ENCODE measurements at places on chromosomes 7 and 10.
A peak's percentile ranks its signal among the peaks of the same experiment; 100 is the strongest.

- DNase-seq, result no peak
Measured at GRCh38 chr10:104449391-104449790, 95.8 kb downstream of the CFAP58 start.

- DNase-seq, result no peak
Measured at GRCh38 chr7:12074889-12075288, 136.2 kb upstream of the TMEM106B start.

- DNase-seq, result no peak
Measured at GRCh38 chr10:111034598-111035310, 42.1 kb upstream of the ADRA2A start.

- DNase-seq, result no peak
Measured at GRCh38 chr10:11331726-11332125, 279.7 kb downstream of the USP6NL start.

DNA sequence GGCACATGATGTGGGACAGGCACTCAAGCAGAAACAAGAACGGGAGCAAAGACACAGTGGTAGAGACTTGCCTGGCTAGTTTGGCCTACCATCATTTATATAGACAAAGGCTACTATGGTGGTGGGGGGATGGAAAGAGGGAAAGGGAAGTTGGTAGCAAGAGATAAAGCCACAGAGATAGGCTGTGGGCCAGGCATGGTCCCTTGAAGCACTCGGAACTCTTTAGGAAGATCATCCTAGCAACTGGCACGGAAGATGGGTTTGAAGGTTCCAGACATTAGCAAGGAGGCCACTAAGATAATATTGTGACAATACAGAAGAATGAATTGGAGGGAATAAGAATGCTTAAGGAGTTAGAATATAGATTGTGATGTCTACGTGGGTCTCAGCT, 319.6 kb downstream of the ELMO1 start:
- DNase-seq, result peak; percentile 44

- DNase-seq, result no peak
Measured at GRCh38 chr10:27759483-27760272, 14.1 kb upstream of the MKX start.

- DNase-seq, result no peak
Measured at GRCh38 chr7:74153736-74154135, 20.4 kb upstream of the EIF4H start.

- DNase-seq, result no peak
Measured at GRCh38 chr10:1280466-1281404, 224.6 kb downstream of the WDR37 start.

DNA sequence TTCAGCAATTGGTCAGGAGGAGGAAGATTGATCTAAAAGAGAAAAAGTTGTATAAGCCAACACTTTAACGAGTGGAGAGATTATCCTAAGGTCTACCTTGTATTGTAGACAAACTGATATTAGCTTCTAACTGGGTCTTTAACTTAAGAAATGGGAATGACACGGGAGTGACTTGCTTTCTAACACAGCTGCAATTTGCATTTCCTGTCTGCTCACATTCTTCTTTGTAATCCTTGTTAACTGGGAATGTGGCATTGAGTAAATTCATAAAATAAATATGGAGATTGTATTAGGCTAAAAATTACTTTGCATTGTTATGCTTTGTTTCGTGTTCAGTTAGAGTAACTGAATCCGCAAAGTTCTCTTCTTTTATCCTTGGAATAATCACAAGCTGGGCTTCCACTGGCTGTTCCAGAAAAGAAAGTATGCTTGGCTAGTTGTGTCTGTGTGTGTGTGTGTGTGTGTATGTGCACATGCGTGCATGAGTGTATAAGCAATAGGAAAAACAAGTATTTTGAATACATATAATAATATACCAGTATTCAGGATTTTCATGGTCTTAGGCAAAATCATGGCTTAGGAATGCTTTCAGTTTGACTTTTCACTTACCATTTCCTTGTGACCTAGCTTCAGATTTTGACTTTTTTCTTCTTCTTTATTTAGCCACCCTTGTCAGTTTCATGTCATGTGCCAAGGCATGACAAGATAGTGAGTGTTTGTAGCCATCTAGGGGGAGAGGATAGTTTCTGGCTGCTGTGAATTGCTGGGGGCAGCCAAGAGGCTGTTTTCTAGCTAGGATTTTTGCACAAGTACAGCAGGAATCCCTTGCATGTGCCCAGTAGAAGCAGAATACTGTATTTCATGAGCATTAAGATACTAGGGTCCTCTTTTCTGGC, 54.5 kb upstream of the FZD8 start:
- no peak for DNase-seq

- peak; percentile 76 for DNase-seq
Measured at GRCh38 chr7:151083071-151083823, at the start of gene TMUB1. Gene TMUB1, minus strand, starts transcription at chr7:151083493. Its CDS starts 930 bp downstream, at chr7:151082563.

GRCh38 chr10:80414142-80414895, 6.0 kb downstream of the PRXL2A start:
- no peak for DNase-seq

GRCh38 chr7:129789652-129790051, 163.1 kb downstream of the UBE2H start:
- DNase-seq, result no peak

DNA sequence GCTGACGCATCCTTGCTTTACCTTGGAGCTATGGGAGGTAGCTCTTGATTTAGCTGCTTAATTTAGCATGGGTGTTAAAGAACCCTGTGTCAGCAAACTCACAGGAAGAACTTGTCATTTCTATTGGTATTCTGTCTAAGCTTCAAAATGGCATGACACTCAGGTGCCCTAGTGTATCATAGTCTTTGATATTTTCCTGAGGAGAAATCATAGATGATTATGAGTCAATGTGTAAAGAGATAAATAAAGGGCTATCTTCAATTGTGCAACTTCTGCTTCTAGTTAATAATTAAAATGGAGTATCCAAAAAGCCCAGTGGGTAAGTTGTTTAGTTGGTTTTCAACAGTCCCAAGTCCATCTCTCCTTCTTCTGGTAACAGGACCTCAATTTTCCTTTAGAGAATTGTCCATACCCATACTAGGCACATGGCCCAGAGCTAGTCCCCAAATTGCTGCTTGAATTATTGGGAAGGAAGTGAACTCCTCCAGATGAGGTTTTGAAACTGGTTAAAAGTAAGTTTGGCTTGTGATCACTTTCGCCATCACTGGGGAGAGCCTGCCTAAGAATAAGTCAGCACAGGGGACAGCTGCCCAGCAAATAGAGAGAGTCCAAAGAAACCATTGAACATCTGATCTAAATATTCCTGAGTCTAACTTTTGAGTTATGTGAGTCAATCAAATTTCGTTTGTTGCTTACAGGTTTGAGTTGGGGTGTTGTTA, 169.0 kb upstream of the PHYHIPL start:
- no peak for DNase-seq

DNA sequence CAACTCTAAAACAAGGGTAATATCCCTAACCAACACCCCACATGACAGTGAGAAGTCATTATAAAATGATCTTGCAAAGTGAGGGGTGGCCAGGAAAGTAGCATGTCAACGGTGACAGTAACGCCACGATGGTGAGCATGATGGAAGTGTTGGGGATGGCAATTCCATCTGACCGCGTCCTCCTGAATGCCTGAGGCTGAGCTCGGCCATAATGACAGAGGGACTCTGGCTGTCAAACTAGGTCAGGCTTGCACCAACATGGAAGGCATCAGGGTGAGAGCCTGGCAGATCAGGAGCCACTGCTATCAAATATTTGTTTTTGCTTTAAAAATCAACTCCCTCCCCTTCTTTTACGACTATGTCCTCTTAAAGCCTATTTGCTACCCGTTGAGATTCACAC, 55.7 kb upstream of the EFCAB10 start:
- no peak for DNase-seq

DNA sequence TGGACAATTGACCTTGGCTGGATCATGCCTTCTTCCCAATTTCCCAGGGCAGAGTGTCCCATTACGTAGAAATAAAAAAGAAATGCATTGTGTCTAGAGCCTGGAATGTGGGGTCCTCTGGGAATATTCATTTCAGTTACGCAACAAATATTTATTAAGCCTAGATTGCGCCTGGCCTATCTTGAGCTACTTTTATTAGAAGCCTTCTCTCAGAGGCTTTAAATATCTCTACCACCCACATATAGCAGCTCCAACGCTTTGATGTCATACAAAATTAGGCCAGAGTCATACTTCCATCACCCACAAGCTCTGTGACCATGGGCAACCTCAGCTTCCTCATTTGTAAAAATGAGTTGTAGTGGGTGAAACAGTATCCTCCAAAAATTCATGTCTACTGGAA, 24.9 kb upstream of the CARD11 start:
- DNase-seq, result peak; percentile 51

GRCh38 chr10:110786172-110786571, 85.6 kb upstream of the PDCD4 start:
- DNase-seq, result peak; percentile 48

GRCh38 chr10:128879441-128880140, 587.5 kb upstream of the MGMT start:
- DNase-seq, result no peak

DNA sequence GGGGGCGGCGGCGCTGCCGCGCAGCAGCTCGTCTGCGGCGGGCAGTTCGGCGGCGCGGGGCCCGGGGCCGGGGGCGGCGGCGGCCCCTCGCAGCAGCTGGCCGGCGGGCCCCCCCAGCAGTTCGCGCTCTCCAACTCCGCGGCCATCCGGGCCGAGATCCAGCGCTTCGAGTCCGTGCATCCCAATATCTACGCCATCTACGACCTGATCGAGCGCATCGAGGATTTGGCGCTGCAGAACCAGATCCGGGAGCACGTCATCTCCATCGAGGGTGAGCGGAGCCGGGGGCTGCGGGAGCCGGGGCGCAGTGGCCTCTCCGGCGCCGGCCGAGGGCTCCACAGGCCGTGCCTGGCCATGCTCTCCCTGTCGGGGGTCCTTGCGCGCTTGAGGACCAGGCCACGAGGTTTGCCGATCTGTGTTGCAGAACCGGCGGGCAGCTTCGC, 548 bp downstream of the AGAP3 start:
- DNase-seq, result no peak

GRCh38 chr7:11195502-11195901, 221.8 kb downstream of the PHF14 start:
- no peak for DNase-seq

DNA sequence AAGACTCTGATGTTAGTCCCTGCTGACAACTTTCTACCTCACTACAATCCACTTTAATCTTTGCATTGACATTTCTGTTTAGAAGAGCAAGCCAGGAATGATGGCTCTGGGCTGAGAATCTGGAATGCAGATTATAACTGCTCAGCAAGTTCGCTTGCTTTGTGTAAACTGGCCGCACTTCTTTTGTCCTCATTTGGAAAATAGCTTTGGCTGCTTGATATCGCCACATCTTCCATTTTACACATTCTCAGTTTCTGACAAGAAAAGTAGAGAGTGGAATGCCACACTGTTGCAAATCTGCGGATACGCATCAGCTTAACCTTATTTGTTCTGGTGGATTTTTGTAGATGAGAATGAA, 429.8 kb downstream of the KCNMA1 start:
- DNase-seq, result no peak

GRCh38 chr10:117796130-117796745, 250.5 kb downstream of the RAB11FIP2 start:
- no peak for DNase-seq

- no peak for DNase-seq
Measured at GRCh38 chr7:34696415-34696814, 38.4 kb downstream of the NPSR1 start.

GRCh38 chr7:17774248-17774647, 166.0 kb downstream of the SNX13 start:
- DNase-seq, result no peak

DNA sequence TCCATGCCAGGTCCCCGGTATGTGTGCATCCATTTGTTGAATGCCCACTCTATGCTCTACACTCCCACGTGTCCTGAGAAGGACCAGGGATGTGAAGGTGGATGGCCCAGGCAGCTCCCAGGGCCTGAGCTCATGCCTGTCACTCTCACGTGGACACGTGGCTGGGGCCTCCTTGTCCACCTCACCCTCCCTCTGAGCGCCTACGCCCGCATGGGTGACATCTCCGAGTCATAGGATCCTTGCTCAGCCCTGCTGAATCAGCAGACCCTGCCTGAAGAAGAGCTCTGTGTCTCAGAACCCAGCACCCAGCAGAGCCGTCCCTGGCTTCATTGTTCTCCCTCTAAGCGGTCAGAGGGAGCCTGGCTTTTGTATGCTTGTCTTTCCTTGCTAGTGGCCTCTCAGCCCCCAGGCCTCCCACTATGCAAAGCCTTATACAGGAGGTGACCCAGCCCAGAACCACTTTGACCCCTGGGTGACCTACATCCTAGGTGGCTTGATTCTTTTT, 107.9 kb upstream of the PPIF start:
- DNase-seq, result no peak

DNA sequence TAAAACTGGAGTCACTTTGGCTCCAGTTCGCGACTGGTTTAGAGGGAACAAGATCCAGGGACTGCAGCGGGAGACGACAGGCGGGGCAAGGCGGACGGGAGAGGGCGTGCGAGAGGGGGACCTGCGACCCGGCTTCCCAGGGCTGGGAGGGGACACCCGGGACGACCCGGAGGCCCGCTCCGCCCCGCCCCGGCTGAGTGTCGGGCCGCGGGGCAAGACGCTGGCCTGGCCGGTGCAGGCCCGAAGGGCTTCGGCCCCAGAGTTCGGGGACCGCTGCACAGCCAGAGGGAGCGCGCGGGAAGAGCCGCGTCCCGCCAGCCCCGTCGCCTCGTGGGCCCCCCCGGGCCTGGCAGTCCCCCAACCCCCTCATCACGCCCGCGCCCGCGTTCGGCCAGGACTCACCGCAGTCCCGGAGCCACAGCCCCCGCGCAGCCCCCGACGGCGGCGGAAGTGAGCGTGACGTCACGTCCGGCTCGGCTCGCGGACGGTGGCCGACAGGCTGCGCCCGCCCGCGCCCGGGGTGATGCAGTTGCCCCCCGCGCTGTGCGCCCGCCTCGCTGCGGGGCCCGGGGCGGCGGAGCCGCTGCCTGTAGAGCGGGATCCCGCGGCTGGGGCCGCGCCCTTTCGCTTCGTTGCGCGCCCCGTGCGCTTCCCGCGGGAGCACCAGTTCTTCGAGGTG, at the start of the genes TUBGCP2 and ZNF511:
Gene TUBGCP2 (minus strand): TSS at position 452 of the 679 bp plus-strand sequence. CDS start 5,931 bp downstream, outside the sequence.
Gene ZNF511 (plus strand): TSS at position 494 of the 679 bp plus-strand sequence. CDS start 30 bp downstream, at position 524.
- DNase-seq, result peak; percentile 89

DNA sequence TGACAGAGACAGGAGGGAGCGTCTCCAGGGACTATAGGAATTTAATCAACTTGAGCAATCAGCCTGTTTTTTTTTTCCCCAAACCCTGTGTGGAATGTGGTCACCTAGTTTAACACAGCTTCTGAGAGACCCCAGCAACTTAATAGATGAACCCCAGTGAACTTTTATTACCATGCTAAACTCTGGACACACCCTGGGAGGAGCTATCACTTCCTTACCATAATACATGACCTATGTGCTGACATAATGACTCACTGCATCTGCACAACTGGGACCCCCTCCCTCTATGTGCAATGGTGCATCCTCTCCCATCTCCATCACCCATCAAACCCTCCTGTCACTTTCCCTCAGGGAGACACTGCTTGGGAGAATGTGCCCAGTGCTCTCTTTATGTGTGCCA, 83.7 kb downstream of the EPC1 start:
- DNase-seq, result no peak

- DNase-seq, result no peak
Measured at GRCh38 chr7:100191775-100192174, 14.1 kb downstream of the STAG3 start.

All from hematopoietic multipotent progenitor cell (in vitro differentiated cells).